GM20000 (cell line): ENCODE measurements at places on chromosomes 2 and 18.

DNA sequence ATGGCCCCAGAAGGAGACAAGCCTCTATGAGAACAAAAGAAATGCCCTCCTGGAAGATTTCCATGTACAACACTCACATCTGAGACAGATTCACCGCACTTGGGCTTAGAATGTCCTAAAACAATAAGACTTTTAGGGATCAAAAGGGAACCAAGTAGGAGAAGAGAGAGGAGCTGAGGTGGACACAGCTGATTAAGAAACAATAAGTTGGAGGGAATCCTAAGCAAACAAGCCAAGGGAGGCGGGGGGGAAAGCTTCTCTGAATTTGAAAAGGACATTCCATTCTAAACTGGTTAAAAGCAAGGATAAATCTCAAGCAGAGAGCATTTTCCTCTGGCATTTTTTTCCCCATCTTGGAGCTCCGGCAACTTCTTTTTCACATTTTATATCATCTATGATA is 9.9 kb downstream of the ACVR1 start:
- DNase-seq: no peak

GRCh38 chr2:237097911-237098702 is 12.4 kb downstream of the COPS8 start:
- DNase-seq: no peak

- DNase-seq: no peak
Observed at GRCh38 chr2:69213201-69213600, 173.8 kb downstream of the GFPT1 start.

GRCh38 chr18:80105369-80106167 is 3.5 kb upstream of the ADNP2 start:
- peak; percentile 55 for DNase-seq

DNA sequence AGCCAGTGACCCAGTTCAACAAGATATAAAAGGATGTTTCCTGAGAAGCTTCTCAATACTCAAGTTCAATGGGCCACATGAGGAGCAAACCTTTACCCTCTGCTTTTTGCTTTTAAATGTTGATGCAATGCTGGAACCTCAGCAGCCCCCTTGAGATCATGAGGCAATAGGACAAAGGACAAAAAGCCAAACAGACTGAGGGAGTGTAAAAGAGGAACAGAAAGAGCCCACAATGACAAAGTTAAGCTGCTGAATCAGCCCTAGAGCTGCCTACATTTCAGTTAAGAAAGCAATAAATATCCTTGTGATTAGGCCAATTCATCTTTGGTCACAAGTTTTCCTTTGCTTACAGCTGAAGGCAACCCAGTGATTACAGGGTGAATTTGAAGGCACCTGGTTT is 76.9 kb downstream of the MRO start:
- no peak for DNase-seq

DNA sequence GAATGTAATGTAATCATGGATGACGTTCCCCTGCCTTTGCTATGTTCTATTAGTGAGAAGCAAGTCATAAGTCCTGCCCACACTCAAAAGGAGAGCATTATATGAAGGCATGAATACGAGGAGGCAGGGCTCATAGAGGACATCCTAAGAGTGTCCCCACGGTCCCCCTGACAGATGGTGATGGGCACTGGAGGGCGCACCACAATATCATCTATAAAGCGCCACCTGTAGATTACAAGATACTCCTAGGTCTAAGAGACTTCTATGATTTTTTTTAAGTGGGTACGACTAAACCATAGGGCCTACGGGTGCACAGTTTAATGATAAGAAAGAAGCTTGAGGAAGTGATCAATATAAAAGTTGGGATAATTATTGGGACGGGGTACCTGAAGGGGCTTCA is 131.0 kb downstream of the PAX3 start:
- no peak for DNase-seq

DNA sequence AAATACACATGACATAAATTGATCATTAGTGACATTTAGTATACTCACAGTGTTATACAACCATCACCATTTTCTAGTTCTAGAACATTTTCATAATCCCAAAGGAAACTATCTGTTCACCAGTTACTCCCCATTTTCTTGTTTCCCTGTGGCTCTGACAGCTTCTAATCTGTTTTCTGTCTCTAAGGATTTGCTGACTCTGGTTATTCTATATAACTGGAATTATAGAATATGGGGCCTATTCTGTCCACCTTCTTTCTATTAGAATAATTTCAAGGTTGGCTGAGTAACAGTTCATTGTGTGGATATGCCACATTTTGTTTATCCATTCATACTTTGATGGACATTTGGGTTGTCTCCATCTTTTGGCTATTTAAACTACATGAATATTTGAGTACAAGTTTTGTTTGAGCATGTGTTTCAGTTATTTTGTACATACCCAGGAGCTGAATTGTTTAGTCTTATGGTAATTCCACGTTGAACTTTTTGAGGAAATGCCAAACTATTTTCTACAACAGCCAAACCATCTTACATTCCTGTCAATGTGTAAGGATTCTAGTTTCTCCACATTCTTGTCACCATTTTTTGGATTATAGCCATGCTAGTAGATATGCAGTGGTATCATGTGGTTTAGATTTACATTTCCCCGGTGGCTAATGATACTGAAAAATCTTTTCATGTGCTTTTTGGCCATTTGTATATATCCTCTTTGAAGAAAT is 20.5 kb downstream of the KIAA1328 start:
- DNase-seq: no peak

DNA sequence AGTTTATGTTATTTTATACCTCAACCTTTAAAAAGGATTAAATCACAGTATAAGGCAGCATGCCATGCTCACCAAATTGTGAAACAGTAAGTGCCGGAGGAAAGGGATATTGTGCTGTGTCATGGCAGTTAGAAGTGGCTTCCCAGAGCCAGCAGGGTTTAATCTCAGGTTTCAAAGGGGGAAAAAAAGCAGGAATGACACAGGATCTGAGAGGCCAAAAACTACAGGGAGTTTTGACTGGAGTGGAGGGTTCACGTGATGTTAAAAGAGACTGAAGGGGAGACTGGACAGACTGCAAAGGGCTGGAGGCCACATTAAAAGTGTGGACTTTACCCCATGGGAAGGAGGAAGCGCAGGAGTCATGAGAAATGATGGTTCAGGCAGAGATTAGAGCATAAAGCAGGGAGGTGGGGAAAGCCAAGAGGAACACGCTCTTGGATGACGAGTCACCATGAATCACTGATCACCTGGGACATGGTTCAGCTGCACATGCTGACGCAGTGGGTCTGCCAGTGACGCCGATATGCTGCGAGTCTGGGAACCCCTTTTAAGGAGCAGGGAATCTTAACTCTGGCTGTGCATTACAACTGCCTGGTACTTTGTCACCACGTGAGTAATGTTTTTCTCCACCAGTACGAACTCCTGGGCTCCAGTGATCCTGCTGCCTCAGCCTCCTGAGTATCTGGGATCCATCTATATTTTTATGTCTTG is 6.1 kb downstream of the CHMP1B start:
- no peak for DNase-seq

DNA sequence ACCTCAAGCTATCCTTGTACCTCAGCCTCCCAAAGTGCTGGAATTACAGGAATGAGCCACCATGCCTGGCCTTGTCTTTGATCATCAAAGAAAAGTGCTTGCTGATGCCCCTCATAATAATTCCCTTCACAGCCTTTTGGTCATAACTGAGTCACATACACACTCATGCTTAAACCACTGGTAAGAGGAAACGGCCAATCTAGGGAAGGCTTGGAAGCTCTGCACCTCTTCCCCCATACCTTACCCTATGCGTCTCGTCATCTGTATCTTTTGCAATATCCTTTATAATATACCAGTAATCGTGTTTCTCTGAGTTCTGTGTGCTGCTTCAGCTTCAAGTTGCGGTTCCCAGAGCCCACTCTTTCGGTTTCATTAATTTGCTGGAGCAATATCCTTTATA is 4.8 kb upstream of the RNF138 start:
- no peak for DNase-seq

DNA sequence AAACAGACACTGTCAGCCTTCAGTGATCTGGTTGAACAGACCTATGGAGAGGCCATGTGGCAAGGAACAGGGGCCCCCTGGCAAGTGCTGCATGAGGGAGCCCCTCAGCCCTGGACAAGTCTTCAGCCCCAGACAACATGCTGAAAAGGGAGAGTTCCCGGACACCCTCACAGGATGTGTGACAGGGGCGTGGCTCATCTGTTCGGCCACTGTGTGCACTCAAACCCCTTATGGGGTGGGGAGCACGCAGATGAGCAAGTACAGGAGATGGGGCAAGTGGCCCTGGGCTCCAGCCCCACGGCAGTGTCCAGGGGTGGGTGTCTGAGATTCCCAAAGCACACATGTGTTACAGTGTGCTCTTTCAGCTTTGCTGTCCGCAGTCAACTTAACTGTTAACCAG is 35.4 kb upstream of the MPPE1 start:
- DNase-seq: no peak

- no peak for DNase-seq
Observed at GRCh38 chr2:85248773-85249509, 78.8 kb downstream of the TGOLN2 start.

- DNase-seq: no peak
Observed at GRCh38 chr2:119523952-119524694, at the start of gene SCTR. Gene SCTR, minus strand, starts transcription at chr2:119524483. Its CDS starts 257 bp downstream, at chr2:119524226.

GRCh38 chr2:177242121-177242987 is 22.2 kb downstream of the NFE2L2 start:
- DNase-seq: no peak

GRCh38 chr18:32368170-32368569 is 102.5 kb downstream of the GAREM1 start:
- no peak for DNase-seq

GRCh38 chr2:190695739-190696138 is 46.9 kb downstream of the NAB1 start:
- DNase-seq: no peak

DNA sequence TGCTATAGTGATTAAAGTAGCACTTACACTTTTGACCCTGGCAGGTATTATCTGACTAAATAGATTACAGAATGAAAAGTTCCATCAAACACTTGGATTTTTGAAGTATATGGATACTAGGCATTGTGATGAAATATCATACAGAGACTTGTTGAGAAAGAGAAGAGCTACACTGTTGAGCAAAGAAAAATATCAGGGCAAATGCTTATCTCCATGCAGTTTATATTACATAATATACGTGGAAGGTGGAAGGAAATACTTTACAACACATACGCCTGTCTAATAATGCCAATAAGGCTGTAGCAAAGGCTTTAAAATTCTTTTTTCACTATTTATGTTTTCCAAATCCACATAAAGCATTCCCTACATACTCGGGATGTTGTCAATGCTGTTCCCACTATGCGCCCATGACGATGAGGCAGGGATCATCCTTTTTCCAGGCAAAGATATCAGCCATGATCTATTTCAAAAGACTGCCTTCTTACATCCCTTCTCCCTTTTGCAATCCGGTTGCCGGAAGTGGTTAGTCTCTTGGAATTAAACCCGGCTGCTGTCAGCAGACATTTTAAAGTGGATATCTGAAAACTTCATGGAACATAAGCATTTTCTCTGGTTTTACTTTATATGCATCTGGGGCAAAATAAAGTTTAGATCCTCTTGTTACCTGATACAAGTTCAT is 92.6 kb upstream of the ITGA4 start:
- DNase-seq: no peak

DNA sequence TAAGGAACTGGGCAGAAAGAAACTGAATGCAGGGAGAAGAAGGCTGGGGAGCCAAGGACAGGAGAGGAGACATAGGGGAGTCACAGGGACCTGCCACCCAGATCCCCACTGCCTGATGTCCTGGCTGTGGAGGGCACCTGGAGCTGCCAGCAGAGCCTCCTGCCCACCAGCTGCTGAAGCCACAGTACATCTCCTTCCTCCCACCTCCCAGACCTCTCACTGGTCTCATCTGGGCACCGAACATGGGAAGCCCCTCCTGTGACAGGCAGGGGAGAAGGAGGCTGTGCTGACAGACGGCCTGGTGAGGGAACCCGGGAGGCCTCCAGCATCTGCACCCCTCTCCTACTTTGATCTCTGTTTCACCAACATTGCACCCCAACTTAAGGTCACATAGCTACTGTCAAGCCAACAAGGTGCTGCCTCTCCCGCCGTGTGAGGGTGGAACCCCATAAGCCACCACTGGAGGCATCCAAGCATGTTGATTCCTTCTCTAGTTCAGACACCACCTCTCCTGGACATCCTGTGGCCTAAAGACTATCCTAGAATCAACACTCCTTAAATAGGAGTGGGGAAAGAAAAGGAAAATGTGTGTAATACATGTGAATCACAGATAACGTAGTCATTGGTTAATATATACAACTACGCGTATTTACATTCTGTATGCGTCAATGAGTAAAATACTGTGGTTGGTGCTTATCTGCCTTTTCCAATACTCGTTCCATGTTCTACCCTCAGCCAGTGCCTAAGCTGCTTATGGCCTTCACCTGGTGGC is 3.5 kb upstream of the RNPEPL1 start:
- no peak for DNase-seq

DNA sequence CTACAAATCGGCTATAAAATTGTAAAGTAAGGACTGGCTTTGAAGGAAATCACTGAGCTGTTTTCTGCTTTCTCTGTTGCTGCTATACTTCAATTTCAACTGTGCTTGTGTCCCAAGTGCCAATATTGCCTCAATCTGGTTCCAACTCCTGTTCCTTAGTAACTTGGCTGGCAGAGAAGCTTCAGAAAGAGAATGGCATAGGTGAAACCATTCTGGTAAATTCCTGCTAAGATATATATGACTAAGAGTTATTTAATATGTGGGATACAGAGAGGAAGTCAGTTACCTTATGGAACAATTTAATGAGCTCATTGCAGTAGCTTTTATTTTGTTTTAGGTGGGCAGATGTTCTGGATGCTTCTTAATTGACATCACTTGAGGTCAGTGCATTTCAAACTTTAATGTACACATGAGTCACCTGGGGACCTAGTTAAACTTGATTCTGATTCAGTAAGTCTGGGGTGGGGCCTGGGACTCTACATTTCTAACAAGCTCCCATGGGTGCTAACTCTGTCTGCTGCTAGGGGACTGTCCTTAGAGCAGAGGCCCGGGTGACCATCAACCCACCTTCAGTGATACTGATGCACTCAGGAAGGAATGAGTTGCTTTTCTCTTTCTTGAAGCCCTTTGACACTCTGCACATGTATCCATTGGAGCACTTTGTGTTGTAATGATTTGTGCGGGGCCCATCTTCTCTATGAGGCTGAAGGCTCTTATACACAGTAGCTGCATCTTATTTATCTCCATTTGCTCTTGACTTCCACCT is 47.6 kb downstream of the LIPG start:
- DNase-seq: no peak

DNA sequence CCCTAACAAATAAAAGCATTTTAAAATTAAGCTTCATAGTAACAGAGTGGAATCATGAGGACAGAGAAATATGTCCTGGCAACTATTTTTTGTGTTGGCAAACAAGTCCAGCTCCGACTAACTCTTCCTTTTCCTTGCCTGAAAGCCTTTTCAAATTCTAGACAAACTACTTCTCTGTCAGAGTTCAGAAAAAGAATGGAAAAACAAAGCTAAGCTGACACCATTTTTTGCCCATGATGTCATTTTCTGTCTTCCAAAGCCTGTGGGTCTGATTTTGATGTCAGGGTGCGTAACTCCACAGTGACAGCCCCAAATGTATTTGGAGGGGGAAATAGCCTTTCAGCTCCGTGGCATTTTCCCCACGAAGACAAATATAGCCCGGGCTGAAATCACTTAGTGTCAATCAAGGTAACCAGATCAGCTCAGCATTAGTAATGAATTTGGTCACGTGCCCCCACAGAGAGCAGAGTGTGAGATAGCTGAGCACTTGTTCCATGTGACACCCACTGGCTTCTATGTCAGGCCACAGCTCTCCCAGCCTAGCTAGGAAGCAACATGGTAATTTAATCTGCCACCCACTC is 233.0 kb upstream of the SIX2 start:
- DNase-seq: no peak

GRCh38 chr18:27749194-27749593 is 427.7 kb downstream of the CDH2 start:
- no peak for DNase-seq

GRCh38 chr2:160970052-160970965 is 189.9 kb upstream of the TANK start:
- DNase-seq: peak; percentile 9
